Endothelial cell (in vitro differentiated cells): ENCODE measurements at places on chromosomes 3 and 15. TPM values are rescaled to one million over a fixed set of nuclear protein-coding genes. Genes with fewer than 3 reads are reported as not detected.
A peak's percentile ranks its signal among the peaks of the same experiment; 100 is the strongest.

The KNG1 gene
- total RNA-seq: not detected

DNA sequence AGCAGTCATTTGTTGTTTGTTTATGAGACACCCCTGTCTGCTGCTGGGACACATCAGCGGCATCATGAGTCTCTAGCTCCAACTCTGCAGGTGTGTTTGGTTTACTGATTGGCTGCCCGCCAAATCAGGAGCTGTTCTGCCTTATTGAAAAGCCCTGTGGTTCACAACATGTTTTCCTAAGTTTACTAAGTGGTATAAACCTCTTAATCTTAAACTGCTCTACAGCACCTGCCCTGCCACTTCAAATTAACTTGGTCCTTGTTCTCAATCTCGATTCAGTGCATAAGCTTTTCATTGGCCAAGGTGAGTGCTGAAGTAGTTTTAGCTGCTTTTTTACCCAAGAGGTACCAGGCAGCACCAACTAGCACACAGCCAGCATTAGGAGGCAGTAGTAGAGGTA lies 77.8 kb upstream of the WDR72 start:
- H3K4me3 ChIP-seq: no peak overlapping the region
- DNase-seq: no peak
- no peak overlapping the region for H3K27ac ChIP-seq
- no peaks in the 10 kb centered on the region for H3K36me3 ChIP-seq

DNA sequence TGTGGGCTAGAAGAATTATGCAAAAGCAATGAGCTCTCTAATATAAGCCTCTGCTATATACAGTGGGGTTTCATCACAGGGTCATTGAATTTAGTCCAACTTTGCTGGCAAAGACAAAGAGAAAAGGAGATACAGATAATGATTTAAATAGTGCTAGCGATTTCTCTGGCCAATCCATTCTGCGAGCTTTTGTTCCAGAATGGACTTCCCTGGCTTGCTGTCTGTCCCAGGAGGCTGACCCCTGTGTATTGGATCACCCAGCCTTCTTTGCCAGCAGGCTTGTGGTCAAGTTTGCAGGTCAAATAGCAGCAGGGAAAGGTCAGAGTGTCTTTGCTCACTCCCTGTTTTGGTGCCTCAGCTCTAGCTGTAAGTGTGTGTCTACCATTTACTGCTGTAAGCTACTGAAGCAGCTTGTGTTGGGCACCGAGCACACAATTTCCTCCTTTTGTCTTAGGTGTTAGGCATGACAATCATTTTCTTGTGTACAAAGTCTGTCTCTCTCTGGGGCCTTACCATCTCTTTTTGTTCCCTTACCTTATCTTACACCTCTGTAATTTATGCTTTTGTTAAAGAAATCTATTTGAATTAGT lies 55.7 kb downstream of the UNC13C start:
- H3K36me3 ChIP-seq: no peaks in the 10 kb centered on the region
- peaks cover 1% of the 10 kb centered on the region for H3K27me3 ChIP-seq
- DNase-seq: no peak

DNA sequence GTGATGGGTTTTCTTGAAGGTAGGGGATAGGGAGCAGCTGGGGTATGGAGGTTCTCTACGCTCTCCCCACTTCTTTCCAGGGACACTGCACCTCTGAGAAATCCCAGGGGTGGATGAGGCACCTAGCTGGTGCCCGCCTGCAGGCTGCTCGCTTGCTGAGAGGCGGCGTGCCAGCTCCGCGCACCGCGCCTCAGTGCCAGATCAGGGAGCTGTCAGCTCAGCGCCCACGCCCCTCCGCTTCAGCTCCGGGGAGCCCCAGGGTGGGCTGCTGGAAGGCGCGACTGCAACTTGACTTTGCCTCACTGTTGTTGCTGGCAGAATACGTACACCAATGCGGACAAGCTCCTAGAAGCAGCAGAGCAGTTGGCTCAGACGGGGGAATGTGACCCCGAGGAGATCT lies 345.7 kb upstream of the UMPS start:
- DNase-seq: no peak
- peaks cover 56% of the 10 kb centered on the region for H3K4me1 ChIP-seq
- H3K36me3 ChIP-seq: peaks cover 23% of the 10 kb centered on the region
- H3K4me3 ChIP-seq: no peak overlapping the region
- H3K27ac ChIP-seq: no peak overlapping the region

- H3K36me3 ChIP-seq: no peaks in the 10 kb centered on the region
- no peak for DNase-seq
- H3K27me3 ChIP-seq: no peaks in the 10 kb centered on the region
- H3K4me3 ChIP-seq: no peak overlapping the region
- no peak overlapping the region for H3K27ac ChIP-seq
- peaks cover 5% of the 10 kb centered on the region for H3K4me1 ChIP-seq
These were observed 38.9 kb downstream of the CCDC54 start for GRCh38 chr3:107416138-107416537.

The LNP1 gene
- 0.67 TPM for total RNA-seq

- H3K4me1 ChIP-seq: no peaks in the 10 kb centered on the region
- H3K27me3 ChIP-seq: no peaks in the 10 kb centered on the region
- H3K36me3 ChIP-seq: no peaks in the 10 kb centered on the region
- H3K27ac ChIP-seq: no peak overlapping the region
These were observed 417.0 kb downstream of the ROBO2 start for GRCh38 chr3:77456906-77457305.

DNA sequence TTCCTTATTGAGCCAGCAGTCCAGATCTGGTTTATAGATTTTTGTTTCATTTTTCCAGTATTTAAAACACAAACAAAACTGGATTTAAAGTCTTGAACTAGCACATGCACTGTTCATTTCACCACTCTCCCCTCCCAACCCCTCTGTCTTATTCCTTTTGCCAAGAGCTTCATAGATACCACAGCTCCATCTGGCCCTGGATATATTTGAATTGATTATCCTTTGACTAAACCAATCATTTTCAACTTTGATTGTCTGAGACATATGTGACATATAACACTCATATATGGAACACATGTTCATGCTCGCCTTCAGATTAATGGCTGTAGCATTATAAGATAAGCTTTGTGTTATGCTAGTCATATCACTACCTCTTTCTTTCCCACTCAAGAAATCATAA lies 376.6 kb upstream of the NAALADL2 start:
- no peaks in the 10 kb centered on the region for H3K4me1 ChIP-seq
- H3K36me3 ChIP-seq: no peaks in the 10 kb centered on the region
- no peak overlapping the region for H3K4me3 ChIP-seq
- H3K27me3 ChIP-seq: no peaks in the 10 kb centered on the region
- DNase-seq: no peak
- no peak overlapping the region for H3K27ac ChIP-seq

The CILP gene
- not detected for total RNA-seq

DNA sequence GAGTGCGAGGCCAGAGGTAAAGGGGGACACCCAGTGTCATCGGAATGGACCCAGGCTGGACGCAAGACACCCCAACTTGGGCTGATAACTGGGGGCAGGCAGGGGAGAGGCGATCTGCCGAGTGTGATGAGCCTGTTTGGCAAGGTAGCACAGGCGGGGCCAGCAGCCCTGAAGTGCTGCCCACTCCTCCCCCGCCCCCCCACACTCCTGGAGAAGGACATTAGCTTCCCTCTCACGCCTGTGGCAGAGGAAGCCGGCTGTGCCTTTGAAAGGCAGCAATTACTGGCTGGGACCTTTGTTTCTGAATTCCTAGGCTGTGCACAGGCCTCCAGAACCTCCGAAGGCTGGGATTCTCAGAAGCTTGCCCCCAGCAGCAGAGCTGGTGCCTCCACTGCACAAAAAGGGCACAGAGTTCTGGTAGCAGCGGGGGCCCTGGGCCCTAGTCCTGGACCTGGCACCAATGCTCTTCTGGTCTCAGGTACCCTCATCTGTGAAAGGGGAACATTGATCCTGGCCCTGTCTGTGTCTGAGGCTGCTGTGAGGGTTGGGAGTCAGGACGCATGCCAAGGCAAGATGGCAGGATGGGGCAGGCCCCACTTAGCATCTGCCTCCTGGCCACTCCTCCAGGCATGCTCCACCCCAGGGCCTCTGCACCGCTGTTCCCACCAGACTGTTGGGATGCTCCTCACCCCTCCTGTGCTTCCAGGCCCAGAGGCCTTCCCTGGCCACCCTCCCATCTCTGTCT lies 28.6 kb downstream of the IQSEC1 start:
- peaks cover 19% of the 10 kb centered on the region for H3K27me3 ChIP-seq
- H3K4me1 ChIP-seq: peaks cover 12% of the 10 kb centered on the region
- H3K36me3 ChIP-seq: peaks cover 7% of the 10 kb centered on the region
- no peak overlapping the region for H3K4me3 ChIP-seq

The GBE1 gene
- 15.6 TPM for total RNA-seq

GRCh38 chr3:11379238-11379823 lies 107.1 kb downstream of the ATG7 start:
- no peak overlapping the region for H3K4me3 ChIP-seq
- no peaks in the 10 kb centered on the region for H3K36me3 ChIP-seq
- no peaks in the 10 kb centered on the region for H3K27me3 ChIP-seq
- peak; percentile 32 for DNase-seq

DNA sequence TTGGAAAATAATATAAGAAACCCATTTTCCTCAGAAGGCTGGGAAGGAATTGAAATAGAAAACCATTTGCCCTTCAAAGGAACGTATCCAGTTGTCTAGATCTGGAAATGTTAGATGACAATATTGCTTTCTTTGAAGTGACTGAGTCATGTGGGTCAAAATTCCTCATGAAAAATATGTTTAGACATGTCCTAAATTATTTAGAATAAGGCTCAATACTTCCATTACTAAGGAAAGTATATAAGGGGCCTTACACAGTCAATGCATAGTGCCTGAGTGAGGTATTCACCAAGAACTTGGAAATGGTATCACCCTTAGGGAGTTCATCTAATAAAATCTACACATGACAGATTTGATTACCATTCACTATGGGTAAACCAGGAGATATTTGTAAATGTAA lies 619.8 kb upstream of the KCNMB2 start:
- no peaks in the 10 kb centered on the region for H3K36me3 ChIP-seq
- no peak overlapping the region for H3K27ac ChIP-seq
- H3K27me3 ChIP-seq: peaks cover 1% of the 10 kb centered on the region

The SLC12A1 gene
- not detected for total RNA-seq

The MYD88 gene
- total RNA-seq: 51.0 TPM

The SLC22A14 gene
- 0.36 TPM for total RNA-seq

- H3K4me3 ChIP-seq: no peak overlapping the region
- peaks cover 2% of the 10 kb centered on the region for H3K27me3 ChIP-seq
- DNase-seq: no peak
- no peak overlapping the region for H3K27ac ChIP-seq
- H3K4me1 ChIP-seq: no peaks in the 10 kb centered on the region
- H3K36me3 ChIP-seq: no peaks in the 10 kb centered on the region
These were observed 52.5 kb downstream of the CLDN11 start for GRCh38 chr3:170471149-170471548.

DNA sequence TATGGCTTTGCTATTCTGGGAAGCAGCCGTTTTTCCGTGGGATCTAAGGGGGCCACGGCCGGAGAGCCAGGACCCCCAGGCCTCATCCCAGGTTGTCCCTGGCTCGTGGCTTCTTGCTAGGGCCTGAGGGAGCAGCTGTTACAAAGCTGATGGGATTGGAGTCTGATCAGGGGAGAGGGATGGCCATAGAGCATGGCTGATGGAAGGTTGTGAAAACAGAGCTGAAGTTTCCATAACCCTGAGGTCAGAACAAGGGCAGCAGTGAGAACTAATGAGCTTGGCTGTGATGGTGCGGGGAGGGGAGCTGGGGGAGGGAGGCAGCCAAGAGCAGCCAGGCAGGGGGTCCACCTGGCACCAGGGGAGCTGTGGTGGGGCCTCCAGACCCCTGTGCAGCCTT lies 63.0 kb downstream of the LINGO1 start:
- H3K36me3 ChIP-seq: no peaks in the 10 kb centered on the region
- H3K27me3 ChIP-seq: peaks cover 2% of the 10 kb centered on the region
- H3K4me3 ChIP-seq: no peak overlapping the region
- H3K4me1 ChIP-seq: peaks cover 10% of the 10 kb centered on the region

GRCh38 chr3:142808103-142808917 lies 80.6 kb downstream of the PCOLCE2 start:
- no peaks in the 10 kb centered on the region for H3K27me3 ChIP-seq
- H3K27ac ChIP-seq: no peak overlapping the region
- no peak for DNase-seq
- no peaks in the 10 kb centered on the region for H3K4me1 ChIP-seq

GRCh38 chr15:72482275-72482674 lies 8.1 kb downstream of the ARIH1 start:
- H3K4me1 ChIP-seq: peaks cover 9% of the 10 kb centered on the region
- DNase-seq: no peak
- no peak overlapping the region for H3K27ac ChIP-seq
- no peaks in the 10 kb centered on the region for H3K27me3 ChIP-seq
- H3K36me3 ChIP-seq: peaks cover 15% of the 10 kb centered on the region

The DVL3 gene
- total RNA-seq: 103 TPM

GRCh38 chr3:131535131-131535530 lies 32.4 kb upstream of the MRPL3 start:
- H3K4me3 ChIP-seq: no peak overlapping the region
- DNase-seq: no peak
- no peaks in the 10 kb centered on the region for H3K4me1 ChIP-seq
- no peak overlapping the region for H3K27ac ChIP-seq
- H3K27me3 ChIP-seq: no peaks in the 10 kb centered on the region
